AG09319 (cell line): ENCODE measurements at places on chromosomes 11 and 22.
A peak's percentile ranks its signal among the peaks of the same experiment; 100 is the strongest.

DNA sequence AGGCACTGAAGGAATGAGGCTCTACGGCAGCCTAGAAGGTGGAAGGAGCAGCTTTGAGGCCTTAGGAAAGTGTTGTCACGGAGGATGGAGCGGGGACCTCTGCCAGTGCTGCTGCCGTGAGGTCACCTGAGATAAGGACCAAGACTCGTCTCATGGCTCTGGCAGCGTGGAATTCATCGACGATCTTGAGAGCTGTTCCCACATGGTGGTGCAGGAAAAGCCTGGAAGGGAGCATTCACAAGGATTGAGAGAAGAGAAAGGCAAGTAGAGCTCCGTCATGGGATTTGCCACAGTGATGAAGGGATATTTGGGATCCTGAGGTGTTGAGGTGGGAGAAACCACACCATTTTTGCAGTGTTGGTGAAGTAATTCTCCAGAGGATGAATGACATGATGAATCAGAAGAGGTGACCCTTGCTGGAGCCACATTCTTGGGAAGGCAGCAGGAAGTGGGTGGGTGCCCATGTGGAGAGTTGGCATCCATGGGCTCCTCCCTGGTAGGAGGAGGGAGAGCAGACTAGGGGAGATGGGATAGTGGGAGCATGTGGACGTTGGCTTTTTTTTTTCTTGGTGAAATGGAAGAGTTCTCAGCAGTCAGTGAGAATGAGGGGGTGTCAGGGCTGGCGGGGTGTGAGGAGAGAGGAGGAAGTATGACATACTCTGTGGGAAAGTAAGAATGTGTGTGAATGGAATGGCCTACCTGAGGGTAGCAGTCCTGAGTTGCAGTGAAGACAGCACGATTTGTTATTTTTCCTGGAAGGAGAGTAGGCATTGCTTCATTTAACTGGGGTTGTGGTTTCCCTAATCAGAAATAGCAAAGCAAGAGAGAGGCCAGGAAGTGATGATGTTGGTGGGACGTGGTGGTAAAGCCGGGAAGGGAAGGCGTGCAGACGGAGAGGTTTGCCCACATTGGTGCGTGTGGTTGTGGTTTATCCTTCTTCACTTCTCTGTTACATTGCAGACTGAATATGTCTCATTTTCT lies 11.1 kb downstream of the PPP6R3 start:
- DNase-seq: no peak

DNA sequence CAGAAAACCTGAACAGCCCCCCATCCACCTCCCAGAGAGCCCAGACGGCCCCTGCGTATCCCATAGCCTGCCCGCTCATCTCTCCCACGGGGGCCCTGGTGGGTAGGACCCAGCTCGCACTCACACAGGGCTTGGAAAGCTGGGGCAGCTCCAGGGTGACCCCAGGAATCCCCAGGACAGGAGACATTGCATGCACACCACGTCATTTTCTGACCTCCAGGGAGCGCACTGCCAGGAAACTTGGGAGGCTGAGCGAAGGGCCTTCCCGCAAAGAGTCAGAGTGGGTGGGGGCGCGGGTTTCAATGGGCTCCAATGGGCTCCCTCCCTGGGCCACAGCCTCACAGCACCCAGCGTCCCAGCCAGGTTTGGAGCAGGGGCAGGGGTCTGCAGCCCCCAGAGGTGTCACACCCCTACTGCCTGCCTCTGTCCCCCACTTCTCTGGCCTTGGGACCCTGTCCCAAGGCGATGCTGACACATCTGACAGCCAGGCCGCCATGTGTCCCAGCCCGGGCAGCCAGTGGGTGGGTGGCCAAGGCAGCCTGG lies 8.2 kb upstream of the SYT8 start:
- DNase-seq: no peak

GRCh38 chr22:38631724-38632123 lies 24.5 kb downstream of the FAM227A start:
- no peak for DNase-seq

GRCh38 chr22:26894766-26895485 lies 237.5 kb downstream of the MIAT start:
- DNase-seq: peak; percentile 84

- DNase-seq: no peak
Measured at GRCh38 chr11:14262271-14262846, 96.6 kb downstream of the RRAS2 start.

DNA sequence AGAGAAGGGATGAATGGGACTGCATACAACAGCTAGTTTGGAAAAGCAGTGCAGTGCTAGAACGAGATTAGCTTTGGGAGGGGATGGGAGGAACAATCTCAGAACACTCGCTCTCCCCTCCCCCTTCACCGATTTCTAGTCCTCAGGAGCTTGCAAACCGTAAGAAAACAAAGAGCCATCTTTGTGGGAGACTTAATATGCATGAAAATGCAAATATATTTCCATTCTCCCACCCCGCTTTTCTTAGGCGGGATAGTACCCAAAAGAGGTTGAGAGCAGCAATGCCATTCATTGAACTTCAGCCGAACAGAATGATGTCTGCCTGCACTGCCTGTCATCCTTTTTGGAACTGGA lies 1.1 kb downstream of the SPINDOC start:
- no peak for DNase-seq

DNA sequence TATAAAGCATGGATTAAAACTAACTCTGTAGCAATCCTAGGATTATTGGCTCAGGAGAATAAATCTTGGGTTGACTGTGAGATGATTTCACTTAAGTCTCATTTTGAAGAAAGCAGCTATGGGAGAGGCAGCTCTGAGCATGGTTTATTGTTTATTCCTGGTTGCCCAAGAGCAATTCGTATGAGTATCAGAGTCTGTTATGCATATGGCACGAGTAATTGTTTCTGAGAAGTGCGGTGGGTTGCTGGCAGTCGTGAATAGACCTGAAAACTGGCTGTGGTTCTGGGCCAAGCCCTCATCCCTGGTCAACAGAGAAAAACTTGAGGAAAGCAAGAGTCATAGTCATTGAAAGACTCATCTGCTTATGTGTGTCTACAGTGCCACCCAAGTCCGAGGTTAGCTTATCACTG lies 26.8 kb downstream of the DIXDC1 start:
- DNase-seq: no peak

DNA sequence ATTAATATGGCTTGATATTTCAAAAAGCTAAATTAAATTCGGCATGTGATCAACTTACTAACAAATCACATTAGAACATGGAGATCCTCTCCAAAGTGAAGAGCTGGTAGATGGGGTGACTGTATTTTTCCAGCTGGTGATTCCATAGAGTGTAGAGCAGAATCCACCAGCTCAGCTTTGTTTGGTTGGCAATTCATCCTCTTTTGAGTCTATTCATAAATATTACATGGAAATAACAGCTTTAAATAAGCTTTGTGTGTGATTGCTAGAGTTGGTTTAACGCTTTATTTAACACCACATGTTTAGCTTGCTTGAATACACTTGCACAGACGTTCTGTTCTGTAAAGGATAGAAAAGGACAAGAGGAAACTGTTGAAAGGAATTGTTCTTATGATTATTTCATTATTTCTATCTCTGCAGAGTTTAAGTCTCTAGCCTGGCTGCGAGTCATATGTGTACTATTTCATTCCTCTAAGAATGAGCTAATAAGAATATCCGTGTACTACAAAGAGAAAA lies 738.3 kb upstream of the KIRREL3 start:
- DNase-seq: no peak

- DNase-seq: peak; percentile 8
Measured at GRCh38 chr11:22920939-22921565, 60.8 kb upstream of the CCDC179 start.

DNA sequence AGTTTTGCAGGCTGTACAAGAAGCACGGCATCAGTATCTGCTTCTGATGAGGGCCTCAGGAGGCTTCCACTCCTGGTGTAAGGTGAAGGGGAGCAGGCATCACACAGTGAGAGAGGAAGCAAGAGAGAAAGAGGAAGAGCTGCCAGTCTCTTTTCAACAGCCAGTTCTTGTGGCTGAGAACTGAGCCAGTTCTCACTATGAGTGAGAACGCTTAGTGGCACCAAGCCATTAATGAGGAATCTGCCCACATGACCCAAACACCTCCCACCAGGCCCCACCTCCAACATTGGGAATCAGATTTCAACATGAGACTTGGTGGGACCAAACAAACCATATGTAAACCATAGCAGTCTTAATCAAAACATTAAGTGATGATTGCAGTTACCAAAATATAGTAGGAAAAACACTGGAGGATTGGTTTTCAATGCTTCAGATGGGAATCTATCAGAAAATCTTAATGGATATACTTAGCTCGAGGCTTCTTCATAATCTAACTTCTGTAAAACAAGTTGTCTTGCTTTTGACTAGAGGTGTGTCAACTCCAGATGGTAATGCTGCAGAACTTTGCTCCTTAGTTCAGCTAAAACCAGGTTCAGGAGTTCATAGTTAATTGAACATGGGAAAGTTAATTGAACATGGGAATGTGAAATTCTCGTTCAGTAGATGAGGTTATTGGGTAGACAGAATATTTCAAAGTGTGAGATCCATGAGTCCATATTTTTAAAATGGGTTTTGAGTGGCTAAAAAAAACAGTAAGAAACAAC lies 12.2 kb downstream of the FAR1 start:
- no peak for DNase-seq

DNA sequence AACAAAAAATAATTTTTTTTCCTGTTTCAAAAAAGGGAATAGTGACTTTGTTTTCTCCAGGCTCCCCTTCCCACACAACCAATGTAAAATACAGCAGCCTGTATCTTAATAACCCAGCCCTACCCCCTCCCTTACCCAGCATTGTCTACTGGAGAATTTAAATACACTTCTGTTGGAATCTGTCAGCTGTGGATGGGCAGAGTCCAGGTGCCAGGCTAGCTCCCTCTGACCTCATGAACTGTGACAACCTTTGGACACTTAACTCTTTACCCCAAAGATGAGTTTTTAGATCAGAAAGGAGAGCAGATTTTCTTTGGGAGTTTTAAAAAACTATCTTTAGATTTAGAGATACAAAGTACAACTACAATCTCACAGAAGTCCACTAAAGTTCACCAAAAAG lies 42.9 kb downstream of the DDX6 start:
- no peak for DNase-seq

GRCh38 chr11:10911907-10912306 lies 54.1 kb upstream of the ZBED5 start:
- no peak for DNase-seq

- DNase-seq: no peak
Measured at GRCh38 chr11:124751741-124752470, at the start of gene VSIG2. Gene VSIG2, minus strand, starts transcription at chr11:124752255. Its CDS starts 118 bp downstream, at chr11:124752137.

DNA sequence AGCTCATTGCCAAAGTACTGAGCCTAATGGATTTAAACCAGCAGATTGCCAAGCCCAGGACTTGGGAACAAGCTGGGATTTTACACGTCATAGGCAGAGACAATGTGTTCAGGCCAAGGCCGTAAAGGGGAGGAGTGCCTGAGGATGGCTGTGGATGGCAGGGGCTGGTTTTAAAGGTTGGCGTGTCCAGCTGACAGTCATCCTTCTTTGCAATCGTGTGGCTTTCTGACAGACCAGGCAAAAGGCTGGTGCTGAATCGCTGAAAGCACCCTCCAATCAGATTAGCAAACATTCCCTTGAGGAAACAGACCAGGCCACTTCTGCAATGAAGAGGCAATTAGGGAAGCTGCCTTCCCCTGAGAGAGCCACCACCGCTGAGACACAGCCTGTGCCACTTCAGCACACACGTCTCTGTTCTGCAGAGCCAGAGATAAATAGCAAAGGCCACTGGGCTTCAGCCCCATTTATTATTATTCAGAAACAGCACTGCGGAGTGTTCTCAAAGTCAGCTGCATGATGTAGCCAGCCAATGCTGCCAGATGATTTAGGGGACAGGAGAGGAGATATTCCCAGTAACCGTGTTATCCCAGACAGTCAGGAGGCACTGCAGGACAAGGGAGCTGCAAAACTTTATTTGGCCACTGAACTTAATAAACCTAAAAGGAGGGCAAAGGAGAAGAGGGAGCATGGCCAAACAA lies 54.2 kb upstream of the CSNK2A3 start:
- no peak for DNase-seq

- no peak for DNase-seq
Measured at GRCh38 chr22:37476389-37477329, 9.5 kb downstream of the MFNG start.

GRCh38 chr11:128734103-128734831 lies 40.4 kb downstream of the FLI1 start:
- DNase-seq: no peak

DNA sequence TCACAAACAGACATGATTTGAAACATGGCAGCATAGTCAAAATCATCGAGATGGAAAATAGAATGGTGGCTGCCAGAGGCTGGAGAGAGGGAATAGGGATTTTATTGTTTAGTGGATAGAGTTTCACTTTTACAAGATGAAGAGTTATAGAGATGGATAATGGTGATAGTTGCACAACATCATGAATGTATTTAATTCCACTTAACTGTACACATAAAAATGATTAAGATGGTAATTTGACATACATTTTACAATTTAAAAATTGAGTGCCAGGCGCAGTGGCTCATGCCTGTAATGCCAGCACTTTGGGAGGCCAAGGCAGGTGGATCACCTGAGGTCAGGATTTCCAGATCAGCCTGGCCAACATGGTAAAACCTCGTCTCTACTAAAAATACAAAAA lies 21.2 kb downstream of the TTC28 start:
- no peak for DNase-seq

GRCh38 chr11:10303558-10304363 lies 1.1 kb upstream of the ADM start:
- no peak for DNase-seq

DNA sequence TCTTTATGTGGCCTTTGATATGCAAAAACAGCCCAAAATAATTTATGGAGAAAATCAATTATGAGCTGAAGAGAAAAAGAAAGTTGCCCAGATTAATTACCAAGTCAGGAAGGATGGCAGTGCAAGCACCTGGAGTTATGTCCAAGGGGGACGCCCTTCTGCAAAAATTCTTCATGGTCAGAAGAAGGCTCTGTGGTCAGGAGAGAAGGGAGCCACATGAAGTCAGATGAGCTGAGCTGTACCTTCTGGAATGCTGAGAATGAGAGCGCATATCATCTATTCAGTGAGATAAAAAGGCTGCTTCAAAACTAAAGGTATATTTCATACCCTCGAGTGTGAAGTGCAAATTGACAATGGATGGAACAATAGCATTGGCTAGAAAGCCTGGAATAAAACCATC lies 607.4 kb downstream of the NTM start:
- no peak for DNase-seq

DNA sequence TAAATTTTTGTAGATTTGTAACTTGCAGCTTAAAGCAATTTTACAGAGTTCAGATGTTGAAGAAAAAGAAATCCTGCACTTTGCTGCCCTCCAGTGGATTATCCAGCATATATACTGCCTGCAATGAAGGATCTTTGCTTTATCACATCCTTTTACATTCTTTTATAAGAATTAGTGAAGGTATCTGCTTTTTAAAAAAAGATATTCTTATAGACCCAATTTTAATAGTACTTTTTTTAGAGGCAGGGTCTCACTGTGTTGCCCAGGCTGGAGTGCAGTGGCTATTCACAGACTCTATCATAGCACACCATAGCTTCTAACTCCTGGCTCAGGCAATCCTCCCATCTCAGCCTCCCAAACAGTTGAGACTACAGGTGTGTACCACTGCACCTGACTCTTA lies 60.7 kb downstream of the TTC17 start:
- DNase-seq: no peak

- no peak for DNase-seq
Measured at GRCh38 chr22:40023341-40023841, 28.6 kb downstream of the FAM83F start.
